Large intestine (tissue), 12 donors: ENCODE measurements at places on chromosomes 3 and 15. TPM values are rescaled to one million over a fixed set of nuclear protein-coding genes. Genes with fewer than 3 reads are reported as not detected.

THSD4 gene
- polyA plus RNA-seq: 17.5 TPM

ISLR2 gene
- 4.9 TPM for polyA plus RNA-seq

SLCO2A1 gene
- polyA plus RNA-seq: 8.2 TPM

AP3B2 gene
- 10.2 TPM for polyA plus RNA-seq

GOLGA8J gene
- polyA plus RNA-seq: 0.19 TPM

CCDC191 gene
- polyA plus RNA-seq: 9.2 TPM

UBAP1L gene
- 4.9 TPM for polyA plus RNA-seq

OR5AC2 gene
- polyA plus RNA-seq: not detected

DNA sequence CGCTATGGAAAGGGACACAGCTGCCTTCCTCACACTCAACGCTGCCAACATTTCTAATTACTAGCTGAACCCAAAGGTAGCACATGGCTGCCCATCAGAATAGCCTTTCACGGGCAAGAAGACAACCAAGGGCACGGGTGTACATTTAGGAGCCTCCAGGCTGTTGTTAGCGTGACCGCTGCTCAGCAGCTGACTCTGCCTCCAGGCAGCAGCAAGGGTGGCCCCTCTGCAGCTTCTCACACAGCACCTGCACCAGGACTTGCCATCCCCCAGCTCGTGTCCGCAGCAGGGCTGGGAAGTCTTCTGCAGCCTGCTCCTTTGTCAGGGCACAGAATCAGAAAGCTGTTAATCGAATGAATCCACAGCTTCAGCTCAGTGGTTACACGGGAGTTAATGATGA lies 146.8 kb downstream of the ADAMTS17 start:
- no peak overlapping the region for H3K4me3 ChIP-seq
- H3K27me3 ChIP-seq: no peaks in the 10 kb centered on the region
- H3K27ac ChIP-seq: no peak overlapping the region
- no peak for DNase-seq
- no peaks in the 10 kb centered on the region for H3K4me1 ChIP-seq
- no peaks in the 10 kb centered on the region for H3K36me3 ChIP-seq

DNA sequence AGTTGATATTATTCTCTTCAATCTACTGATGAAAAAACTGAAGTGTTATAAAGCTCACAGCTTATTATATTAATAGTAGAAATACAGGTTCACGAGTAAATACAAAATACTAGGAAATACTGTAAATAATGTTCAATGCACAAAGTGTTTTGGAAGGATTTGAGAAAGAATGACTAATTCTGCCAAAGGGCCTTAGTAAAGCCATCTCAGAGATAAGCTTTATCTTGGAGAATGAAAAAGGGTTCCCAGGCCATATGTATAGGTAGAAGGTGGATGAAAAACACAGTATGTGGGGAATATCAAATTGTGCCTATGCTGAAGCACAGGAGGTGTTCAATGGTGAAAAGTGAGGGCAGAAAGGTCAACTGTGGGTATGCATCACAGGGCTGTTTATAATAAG lies 123.5 kb downstream of the CMSS1 start:
- no peak overlapping the region for H3K4me3 ChIP-seq
- H3K27ac ChIP-seq: no peak overlapping the region
- H3K4me1 ChIP-seq: peaks cover 22% of the 10 kb centered on the region
- no peaks in the 10 kb centered on the region for H3K36me3 ChIP-seq
- H3K27me3 ChIP-seq: no peaks in the 10 kb centered on the region

- no peak overlapping the region for H3K27ac ChIP-seq
- no peaks in the 10 kb centered on the region for H3K4me1 ChIP-seq
- no peaks in the 10 kb centered on the region for H3K36me3 ChIP-seq
- H3K4me3 ChIP-seq: no peak overlapping the region
- DNase-seq: no peak
These were observed 18.9 kb downstream of the SV2B start for GRCh38 chr15:91118817-91119590.

- DNase-seq: no peak
- no peaks in the 10 kb centered on the region for H3K4me1 ChIP-seq
- H3K27ac ChIP-seq: no peak overlapping the region
These were observed 12.2 kb upstream of the PSTPIP1 start for GRCh38 chr15:76982756-76983155.

DNA sequence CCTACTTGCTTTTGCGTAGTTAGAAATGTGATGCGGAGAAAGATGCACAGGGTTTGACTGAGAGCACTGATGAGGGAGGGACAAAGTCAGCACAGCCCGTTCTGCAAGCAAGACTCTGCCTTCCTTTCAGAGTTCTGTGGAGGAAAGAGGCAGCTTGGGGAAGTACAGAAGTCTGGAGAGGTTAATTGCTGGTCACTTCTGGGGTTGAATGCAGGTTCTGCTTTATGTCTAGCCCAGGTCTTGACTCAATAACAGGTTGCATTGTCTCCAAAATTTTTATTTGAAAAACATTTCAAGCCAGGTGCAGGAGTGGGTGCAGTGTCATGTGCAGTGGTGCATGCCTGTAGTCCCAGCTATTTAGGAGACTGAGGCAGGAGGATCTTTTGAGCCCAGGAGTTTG lies 461.7 kb downstream of the NR2F2 start:
- no peaks in the 10 kb centered on the region for H3K36me3 ChIP-seq
- no peaks in the 10 kb centered on the region for H3K4me1 ChIP-seq
- no peak overlapping the region for H3K27ac ChIP-seq

GRCh38 chr3:149217347-149217746 lies 4.3 kb downstream of the CP start:
- no peaks in the 10 kb centered on the region for H3K27me3 ChIP-seq
- no peak overlapping the region for H3K4me3 ChIP-seq
- DNase-seq: no peak
- H3K36me3 ChIP-seq: no peaks in the 10 kb centered on the region

DNA sequence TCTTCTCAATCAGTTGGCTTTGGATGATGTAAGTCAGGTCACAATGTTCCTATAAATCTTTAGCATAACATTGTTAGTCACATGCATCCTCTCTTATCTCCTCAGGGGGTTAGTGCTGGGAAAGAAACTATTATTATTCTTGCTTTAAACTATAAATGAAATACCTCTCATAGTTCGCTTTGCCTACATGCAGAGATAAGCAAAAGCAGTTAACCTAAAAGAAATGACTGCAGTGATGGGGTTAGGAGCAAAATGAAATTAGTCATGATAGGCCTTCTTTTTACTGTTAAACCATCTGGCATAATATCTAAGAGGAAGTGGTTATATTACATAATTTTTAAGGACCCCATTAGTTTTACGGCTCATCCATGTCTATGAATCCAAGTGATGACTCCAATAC lies 91.7 kb upstream of the IGSF10 start:
- no peaks in the 10 kb centered on the region for H3K4me1 ChIP-seq
- H3K27me3 ChIP-seq: no peaks in the 10 kb centered on the region
- no peaks in the 10 kb centered on the region for H3K36me3 ChIP-seq
- no peak overlapping the region for H3K4me3 ChIP-seq
- DNase-seq: no peak

DNA sequence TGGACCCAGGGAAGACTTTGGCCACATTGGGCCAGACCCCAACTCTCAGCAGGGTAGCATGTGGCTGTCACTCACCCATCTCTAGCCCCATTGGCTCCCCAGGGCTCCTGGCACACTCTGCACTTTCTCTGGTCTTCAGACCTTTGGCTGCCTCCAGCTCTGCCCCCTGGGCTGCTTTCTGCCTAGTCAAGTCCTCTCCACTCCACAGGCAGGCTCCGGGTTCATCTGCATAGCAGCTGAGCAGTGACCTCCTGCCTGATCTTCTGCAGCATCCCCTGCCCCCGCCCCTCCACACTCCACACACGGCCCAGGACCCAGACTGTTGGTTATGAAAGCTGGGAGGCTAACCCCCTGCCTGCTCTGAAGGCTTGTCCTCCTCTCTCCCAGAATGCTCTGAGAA lies 8.4 kb upstream of the C15orf39 start:
- no peak for DNase-seq
- no peaks in the 10 kb centered on the region for H3K27me3 ChIP-seq
- H3K4me1 ChIP-seq: peaks cover 14% of the 10 kb centered on the region

DNA sequence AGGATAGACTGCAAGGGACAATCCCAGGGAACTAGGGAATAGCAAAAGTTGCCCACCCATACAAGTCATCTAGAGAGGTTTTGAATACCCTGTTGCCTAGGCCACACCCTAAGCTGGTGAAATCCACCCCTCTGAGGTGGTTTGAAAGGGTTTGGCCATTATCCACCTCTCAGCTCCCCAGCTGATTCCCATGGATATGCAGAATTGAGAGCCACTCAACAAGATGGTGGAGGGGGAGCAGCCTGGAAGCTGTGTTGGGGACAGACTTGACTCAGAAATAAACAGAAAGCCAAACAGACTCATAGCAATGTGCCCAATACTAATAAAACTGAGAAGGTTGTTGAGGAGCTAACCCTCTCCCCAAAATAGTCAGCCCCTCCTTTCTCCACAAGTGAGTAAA lies 10.9 kb downstream of the PRR20G start:
- no peak overlapping the region for H3K4me3 ChIP-seq
- no peak for DNase-seq
- no peaks in the 10 kb centered on the region for H3K36me3 ChIP-seq
- no peak overlapping the region for H3K27ac ChIP-seq
- H3K27me3 ChIP-seq: no peaks in the 10 kb centered on the region

- H3K36me3 ChIP-seq: no peaks in the 10 kb centered on the region
- H3K27ac ChIP-seq: no peak overlapping the region
- H3K4me1 ChIP-seq: peaks cover 7% of the 10 kb centered on the region
- no peak for DNase-seq
These were observed 275.4 kb downstream of the TIGIT start for GRCh38 chr3:114569186-114569585.

GRCh38 chr3:167972502-167972901 lies 123.2 kb downstream of the GOLIM4 start:
- H3K4me3 ChIP-seq: no peak overlapping the region
- H3K27ac ChIP-seq: no peak overlapping the region
- H3K27me3 ChIP-seq: no peaks in the 10 kb centered on the region
- H3K4me1 ChIP-seq: peaks cover 15% of the 10 kb centered on the region
- DNase-seq: no peak

GRCh38 chr15:29533647-29534046 lies 264.0 kb upstream of the NSMCE3 start:
- no peaks in the 10 kb centered on the region for H3K36me3 ChIP-seq
- no peak for DNase-seq
- no peaks in the 10 kb centered on the region for H3K27me3 ChIP-seq
- H3K4me3 ChIP-seq: no peak overlapping the region
- H3K4me1 ChIP-seq: no peaks in the 10 kb centered on the region

GRCh38 chr3:137693791-137694190 lies 70.3 kb upstream of the SOX14 start:
- no peak for DNase-seq
- no peaks in the 10 kb centered on the region for H3K36me3 ChIP-seq

DNA sequence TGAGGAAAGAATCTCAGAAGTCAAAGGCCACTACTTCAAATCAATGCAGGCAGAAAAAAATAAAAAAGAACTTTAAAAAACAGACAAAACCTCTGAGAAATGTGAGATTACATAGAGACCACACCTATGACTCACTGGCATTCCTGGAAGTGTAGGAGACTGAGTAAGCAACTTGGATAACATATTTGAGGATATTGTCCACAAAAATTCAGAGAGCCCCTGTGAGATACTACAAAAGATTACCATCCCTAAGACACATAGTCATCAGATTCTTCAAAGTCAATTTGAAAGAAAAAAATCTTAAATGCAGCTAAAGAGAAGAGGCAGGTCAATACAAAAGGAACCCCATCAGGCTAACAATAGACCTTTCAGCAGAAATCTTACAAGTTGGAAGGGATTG lies 887.3 kb downstream of the NTRK3 start:
- no peak overlapping the region for H3K27ac ChIP-seq
- no peaks in the 10 kb centered on the region for H3K36me3 ChIP-seq
- no peaks in the 10 kb centered on the region for H3K4me1 ChIP-seq
- no peak for DNase-seq

DNA sequence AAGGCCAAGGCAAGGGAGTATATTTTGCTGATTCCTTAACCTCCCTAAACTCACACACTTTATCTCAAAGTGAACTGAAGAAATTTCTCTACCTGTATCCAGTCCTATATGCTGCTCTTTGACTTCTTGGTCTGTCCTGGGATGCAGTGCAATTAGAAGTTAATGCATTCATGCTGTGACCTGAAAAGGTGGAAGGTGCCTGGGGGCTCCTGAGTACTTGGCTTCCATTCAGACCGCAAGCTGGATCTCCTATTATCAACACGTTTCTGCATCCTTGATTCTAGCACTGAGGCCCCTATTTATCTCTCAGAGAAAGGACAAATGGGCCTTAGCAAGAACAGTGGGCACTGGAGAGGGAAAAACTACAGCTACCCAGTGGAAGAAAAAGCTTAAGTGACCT lies 17.7 kb upstream of the CADPS start:
- DNase-seq: no peak
- no peaks in the 10 kb centered on the region for H3K4me1 ChIP-seq
- no peak overlapping the region for H3K4me3 ChIP-seq
- no peaks in the 10 kb centered on the region for H3K36me3 ChIP-seq
- peaks cover 6% of the 10 kb centered on the region for H3K27me3 ChIP-seq

- no peaks in the 10 kb centered on the region for H3K27me3 ChIP-seq
- H3K4me3 ChIP-seq: no peak overlapping the region
- no peak for DNase-seq
- no peaks in the 10 kb centered on the region for H3K36me3 ChIP-seq
- peaks cover 25% of the 10 kb centered on the region for H3K4me1 ChIP-seq
These were observed 73.7 kb downstream of the FILIP1L start for GRCh38 chr3:100040451-100041225.

DNA sequence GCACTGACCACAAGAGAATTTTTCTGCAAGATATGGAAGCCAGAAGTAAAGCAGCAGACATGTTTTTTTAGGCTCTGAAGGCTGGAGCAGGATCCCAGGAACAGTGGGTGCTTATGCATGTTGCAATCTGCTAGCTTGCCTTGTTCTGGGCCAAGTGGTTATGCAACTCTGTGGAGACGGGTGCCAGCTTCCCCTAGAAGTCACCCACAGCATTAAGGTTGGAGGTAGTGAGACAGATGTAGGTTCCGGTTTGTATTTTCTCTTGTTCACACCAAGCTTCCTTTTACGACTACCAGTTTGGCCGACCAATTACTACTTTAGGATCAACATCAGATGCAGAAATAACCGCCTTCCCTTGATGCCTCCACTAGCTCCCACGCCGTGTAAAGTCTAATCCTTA lies 11.1 kb downstream of the DPH3 start:
- no peaks in the 10 kb centered on the region for H3K27me3 ChIP-seq
- no peak overlapping the region for H3K4me3 ChIP-seq
- DNase-seq: no peak
- H3K4me1 ChIP-seq: peaks cover 27% of the 10 kb centered on the region

DNA sequence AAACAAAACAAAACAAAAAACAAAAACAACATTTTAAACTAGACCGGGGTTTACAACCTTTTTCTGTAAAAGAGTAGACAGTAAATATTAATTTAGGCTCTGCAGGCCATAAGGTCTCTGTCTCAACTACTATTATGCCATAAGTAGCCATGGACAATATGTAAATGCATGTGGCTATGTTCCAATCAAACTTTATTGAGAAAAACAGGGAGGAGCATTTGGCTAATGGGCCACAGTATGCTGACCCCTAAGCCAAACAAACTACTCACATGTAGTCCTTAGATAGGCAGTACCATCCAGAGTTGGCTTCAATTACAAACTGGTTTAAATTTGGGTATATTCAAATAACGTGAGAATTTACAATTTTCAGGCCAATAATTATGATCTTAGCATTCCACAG lies 144.2 kb downstream of the TBL1XR1 start:
- H3K4me1 ChIP-seq: peaks cover 4% of the 10 kb centered on the region
- H3K27me3 ChIP-seq: no peaks in the 10 kb centered on the region
- H3K36me3 ChIP-seq: peaks cover 17% of the 10 kb centered on the region
- no peak overlapping the region for H3K4me3 ChIP-seq
- no peak for DNase-seq
